ENCODE measurements at places on chromosomes 12 and 14.

DNA sequence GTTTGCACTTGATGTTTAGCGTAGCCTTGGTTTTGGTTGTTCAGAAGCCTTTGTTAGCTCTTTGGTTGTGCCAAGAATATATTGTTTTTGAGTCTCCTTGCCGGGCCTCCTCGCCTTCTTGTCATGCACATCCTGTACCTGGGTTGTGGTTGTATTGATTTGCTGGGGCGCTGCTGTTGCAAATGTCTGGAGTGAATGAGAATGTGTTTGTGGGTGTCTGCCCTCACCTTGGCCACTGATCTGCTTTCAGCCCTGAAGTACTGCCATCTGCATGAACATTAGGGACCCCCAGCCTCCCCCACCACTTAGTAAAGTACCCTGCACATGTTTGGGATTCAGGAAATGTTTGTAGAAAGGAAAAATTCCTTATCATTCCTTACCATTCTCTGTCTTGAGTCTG is 16.5 kb downstream of the PRKCH start:
- no peak for DNase-seq

DNA sequence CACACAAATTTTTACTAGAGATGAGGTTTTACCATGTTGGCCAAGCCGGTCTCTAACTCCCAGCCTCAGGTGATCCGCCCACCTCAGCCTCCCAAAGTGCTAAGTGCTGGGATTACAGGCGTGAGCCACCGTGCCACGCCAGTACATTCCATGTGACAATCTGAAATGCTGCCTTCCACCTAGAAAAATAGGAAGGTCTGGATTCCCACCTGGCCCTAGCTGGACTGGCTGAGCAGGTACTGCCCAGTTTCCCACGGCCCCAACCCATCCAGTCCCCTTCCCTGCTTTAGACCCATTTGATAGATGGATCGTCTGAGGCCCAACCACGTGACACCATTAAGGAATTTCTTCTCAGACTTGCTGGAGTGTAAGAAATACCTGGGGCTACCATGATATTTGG is 55.4 kb downstream of the KDM2B start:
- no peak for DNase-seq

- no peak for DNase-seq
These were observed 63.4 kb downstream of the GALNT4 start for GRCh38 chr12:89461190-89461589.

- no peak for DNase-seq
These were observed 130.2 kb upstream of the LRFN5 start for GRCh38 chr14:41476526-41476925.

DNA sequence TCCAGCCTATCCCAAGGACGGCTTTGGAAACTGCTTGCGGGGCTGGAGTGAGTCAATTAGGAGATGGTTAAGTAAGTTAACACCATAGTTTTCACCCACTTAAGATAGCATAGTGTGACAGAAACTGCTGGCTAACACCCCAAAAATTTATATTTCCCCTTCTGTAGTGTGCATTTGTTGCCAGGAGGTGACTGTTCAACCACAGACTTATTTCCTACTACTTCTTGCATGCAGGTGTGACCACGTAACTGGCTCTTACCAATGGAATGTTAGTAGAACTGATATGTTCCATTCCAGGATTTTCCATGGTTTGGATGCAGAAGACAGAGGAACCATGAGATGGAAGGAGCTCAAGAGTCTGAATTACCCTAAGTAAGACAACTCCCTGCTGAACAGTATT is 52.9 kb upstream of the SLC35F4 start:
- DNase-seq = no peak

DNA sequence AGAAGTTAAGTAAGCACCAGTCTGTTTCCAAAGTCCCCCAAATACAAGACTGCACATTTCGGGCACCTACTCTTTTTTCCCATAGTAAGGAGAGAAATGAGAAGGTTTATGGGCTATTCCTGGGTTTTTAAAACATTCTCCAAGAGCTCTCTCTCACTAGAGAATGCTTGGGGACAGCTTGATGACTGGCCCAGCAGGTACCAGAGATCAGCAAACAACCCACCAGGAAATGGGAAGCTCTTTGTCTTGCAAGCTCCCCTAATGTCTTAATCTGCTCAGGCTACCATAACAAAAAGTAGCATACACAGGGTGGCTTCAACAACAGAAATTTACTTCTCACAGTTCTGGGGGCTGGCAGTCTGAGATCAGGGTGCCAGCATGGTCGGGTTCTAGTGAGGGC is 41.8 kb upstream of the CRY1 start:
- no peak for DNase-seq

DNA sequence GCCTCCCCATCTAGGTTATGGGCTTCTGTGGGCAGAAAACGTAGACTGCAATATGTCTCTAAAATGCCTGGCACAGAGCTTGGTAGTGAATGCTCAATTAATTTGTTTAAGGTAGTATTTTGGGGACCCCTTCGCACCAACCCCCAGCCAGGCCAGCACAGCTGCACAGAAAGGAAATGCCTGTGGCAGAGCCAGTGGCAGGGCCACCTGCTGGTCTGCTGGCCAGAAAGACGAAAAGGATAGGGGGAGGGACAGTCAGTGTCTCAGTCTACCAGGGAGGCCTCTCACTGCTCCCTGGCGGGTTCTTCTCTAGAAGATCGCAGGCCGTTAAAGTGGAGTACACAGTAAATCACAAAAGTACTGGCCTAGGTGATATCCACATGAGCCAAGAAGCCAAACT is 3.5 kb downstream of the RAB15 start:
- DNase-seq = no peak
